ENCODE measurements at places on chromosomes 6 and 20.

GRCh38 chr6:160300076-160300695, 41.6 kb upstream of the SLC22A2 start:
- DNase-seq: no peak

GRCh38 chr6:35311390-35312075, 13.9 kb downstream of the DEF6 start:
- DNase-seq: peak; percentile 51

DNA sequence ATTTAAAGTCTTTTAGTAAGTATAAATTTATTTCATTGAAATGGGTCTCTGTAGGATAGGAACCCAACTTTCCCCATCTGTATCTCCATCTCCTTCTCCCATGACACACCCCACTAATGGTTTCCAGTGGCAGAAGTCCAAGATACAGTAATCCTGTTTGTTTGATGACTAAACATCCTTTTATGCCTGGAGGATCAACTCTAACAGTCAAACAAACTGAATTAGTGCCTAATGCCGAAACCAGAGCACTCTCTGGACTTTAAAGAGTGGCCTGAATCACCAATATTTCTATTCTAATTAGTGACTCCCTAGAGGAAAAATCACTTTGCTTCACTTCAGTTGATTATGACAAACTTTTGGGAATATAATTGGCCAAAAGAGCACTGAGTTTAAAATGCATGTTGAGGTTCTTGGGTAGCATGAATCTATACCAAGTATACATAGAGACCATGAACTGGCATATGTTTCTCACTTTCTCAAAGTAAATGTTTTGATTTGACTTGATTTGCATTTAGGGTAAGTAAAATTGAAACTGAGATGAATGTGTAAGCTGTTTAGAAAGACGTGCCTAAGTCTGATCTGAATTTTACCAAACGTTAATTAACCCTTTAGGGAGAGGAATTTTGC, 776.4 kb upstream of the NRSN1 start:
- no peak for DNase-seq

DNA sequence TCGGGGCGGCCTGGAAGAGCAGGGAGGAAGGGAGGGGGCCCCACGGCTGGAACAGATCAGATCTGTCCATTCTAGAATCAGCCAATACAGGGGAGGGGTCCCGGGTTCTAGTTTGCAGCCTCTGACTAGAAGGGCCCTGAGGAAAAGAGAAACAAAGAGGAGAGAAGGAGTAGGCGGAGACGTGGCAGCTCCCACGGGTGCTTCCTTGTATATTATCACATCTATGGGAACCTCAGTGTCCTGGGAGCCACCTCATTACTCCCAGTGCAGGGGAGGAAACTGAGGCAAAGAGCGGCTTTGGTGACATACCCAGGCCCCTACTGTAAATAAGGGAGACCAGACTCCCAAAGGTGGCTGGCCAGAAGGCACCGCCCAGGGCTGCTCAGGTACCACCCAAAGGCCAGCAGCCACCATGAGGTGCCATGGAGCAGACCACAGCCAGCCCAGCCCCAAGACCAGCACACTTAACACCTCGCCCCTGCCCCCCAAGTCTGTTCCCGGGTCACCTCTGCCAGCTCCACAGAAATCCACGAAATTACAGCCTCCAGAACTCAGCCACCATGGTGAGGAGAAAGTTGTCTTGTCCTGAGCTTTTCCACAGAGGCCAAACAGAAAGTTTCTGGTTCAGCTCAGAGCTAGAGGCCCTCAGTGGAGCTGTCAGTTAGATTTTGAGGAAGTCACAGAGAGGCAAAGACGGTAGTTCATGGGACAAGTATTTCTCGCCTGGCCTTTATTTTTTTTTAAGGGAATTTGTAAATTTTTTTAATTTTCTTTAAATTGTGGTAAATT, 2.1 kb downstream of the ZC3H12D start:
- DNase-seq: no peak

DNA sequence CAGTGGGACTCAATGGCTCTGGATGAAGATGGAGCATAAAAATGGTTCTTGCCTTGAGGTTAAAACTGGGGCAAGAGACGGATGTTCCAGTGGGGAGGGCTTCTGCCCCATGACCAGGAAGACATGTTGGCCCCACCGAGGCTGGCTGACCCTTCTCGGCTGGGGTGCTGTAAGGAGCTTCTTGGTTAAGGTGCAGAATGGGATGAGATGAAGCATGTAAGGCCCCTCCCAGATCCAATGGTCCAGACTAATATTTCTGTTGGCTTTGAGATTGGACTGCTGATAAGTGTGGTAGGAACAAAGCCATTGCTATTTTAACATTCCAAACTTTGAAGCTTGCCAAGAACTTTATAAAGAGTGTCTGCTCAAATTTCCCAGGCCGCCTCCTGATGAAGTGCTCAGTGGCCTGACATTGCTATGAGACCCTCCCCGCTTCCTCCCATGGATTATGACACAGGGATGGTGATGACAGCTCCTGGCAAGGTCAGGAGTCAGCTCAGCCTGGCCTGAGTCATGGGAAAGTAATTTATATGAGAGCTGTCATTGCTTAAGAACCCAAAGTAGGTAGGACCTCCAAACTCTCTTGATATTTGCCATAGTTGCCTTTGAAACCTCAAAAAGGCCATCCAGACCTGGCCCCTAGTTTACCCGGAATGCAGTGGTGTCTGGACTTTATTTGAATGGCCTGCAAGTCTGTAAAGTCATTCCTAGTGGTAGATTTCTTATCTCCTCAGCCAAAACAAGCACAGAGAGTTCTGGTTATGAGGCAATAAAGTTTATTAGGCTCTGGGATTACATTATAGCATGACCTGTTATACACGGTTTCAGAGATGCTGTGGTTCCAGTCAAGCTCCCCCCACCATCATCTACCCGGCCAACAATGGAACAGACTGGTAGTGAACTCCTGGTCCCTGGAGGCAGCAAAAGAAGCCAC, 55.2 kb downstream of the TGM2 start:
- DNase-seq: no peak

DNA sequence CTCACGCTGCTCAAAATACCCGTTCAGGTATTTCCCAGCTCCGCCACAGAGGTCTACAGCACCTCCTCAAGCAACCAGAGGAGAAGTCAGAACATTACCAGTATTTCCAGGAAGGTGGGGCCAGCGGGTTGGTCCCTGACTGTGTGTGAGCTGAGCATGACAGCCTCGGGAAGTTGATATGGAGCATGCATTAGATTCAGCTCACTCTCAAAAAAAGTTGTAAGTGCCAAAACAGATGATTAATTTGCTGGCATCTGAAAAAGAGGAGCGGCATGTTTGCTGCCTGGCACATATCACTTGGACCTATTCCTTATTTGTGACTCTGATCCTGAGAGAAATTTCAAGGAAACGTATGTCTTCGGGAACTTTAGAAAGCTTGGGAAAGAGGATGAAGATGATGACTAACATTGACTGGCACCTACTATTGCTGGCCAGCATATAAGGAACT, 32.3 kb downstream of the ELOVL2 start:
- DNase-seq: no peak

GRCh38 chr20:57059055-57059596, 207.3 kb downstream of the BMP7 start:
- peak; percentile 5 for DNase-seq

- no peak for DNase-seq
Observed at GRCh38 chr6:150687508-150687907, 87.8 kb downstream of the PLEKHG1 start.

DNA sequence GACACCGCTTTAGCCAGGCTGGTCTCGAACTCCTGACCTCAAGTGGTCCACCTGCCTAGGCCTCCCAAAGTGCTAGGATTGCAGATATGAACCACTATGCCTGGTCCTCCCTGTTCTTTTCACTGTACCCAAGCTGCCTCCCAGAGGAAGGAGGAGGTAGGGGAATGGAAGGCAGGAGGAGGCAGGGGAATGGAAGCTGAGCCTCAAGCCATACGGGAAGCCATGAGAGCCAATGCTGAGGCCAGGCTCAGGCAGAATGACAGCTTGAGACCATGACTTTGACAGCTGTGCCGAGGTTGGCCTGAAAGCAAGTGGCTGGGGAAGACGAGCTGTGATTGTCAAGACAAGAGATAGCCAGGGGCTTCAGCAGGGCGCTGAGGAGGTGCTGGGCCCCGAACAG, 13.6 kb upstream of the ZNF335 start:
- DNase-seq: no peak

DNA sequence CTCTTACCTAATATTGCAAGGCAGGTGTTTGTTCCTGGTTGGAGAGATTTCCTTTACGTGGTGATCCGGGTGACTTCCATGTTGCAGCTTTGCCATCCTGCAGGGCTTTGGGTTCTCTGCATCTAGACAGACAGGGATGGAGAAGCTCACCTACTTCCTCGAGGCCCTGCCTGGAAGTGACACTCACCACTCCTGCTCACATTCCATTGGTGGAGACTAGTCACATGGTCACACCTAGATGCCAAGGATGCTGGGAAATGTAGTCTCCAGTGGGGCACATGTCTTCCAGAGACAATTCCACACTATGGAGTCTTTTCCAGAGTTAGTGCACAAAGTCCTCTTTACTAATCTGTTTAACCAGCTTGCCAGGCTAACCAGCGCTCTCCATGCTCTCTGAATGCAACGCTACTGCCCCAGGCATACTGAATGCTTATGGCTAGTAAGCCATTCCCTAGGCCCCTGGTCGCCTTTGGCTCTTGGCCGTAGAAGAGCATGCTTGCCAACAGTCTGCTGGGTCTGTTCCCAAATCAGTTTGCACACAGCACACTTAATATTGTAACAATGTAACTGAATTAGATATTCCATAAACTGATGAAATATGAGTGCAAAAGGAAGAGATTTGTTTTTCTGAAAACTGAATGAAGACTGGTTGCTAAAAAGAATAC, 6.7 kb upstream of the KCNK15 start:
- peak; percentile 60 for DNase-seq

- DNase-seq: peak; percentile 52
Observed at GRCh38 chr20:1357921-1358671, 29.2 kb upstream of the SDCBP2 start.

DNA sequence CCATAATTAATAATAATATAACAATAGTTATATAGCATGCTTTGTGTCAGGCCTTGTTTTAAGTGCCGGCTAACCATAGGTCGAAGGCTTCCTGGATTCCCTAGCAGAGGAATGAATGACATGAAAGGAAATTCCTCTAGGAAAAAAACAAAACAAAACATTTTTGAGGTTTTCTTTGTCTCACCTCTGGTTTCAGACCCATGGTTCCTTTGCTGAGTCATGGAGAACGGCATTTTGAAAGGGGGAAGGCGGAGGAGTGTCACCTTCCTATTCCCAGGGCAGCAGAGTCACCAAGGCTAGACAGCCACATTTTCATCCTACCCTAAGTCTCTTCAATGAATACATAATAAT, 25.3 kb upstream of the CCND3 start:
- DNase-seq: peak; percentile 23

GRCh38 chr6:111210194-111210728, 123.0 kb downstream of the SLC16A10 start:
- DNase-seq: peak; percentile 3

- no peak for DNase-seq
Observed at GRCh38 chr6:88916615-88917208, 46.7 kb downstream of the RNGTT start.

DNA sequence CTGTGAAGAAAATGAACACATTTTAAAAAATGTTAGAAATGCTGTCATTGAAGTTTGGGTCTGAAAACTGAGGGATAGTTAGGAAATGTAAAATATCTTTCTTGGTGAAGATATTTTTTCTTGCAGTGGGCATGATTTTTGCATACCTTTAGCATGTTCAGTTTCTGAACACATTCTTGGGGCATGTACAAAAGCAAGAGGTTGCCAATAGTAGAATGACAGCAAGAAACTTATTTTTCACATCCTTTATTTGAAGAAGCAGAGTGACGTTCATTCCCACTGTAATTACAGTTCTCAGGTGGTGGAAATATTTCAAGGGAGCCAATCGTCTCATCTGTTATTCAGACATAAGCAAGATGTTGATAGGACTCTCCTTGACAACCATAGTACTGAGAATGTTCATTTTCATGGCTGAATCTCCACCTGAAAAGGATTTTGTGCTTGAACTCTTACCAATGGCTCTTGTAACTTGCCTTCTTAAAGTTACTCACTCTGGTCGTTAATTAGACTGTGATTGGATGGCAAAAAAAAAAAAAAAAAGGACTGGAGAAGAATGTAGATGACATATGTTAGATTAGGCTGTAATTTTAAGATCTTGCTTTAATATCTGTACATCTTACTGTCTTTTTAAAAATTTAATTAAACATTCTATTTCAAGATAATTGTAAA, 74.4 kb downstream of the DOK5 start:
- DNase-seq: no peak

DNA sequence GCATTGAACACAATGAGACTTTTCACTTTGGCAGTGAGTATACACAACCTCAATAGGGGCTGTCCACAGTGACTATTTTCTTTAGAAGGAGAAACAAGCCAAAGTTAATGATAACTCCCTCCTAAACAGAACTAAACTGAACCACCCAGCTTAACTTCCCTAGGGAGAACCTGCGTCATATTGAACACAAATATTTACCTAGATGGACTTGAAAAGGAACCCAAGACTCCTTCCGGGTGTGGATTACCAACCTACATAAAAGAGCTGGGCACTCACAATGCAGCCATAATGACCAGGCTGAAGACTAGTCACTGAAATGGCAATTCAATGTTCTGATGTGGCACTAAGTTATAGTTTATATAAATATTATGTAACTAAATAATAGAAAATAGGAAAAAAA, 160.6 kb downstream of the IBTK start:
- no peak for DNase-seq

DNA sequence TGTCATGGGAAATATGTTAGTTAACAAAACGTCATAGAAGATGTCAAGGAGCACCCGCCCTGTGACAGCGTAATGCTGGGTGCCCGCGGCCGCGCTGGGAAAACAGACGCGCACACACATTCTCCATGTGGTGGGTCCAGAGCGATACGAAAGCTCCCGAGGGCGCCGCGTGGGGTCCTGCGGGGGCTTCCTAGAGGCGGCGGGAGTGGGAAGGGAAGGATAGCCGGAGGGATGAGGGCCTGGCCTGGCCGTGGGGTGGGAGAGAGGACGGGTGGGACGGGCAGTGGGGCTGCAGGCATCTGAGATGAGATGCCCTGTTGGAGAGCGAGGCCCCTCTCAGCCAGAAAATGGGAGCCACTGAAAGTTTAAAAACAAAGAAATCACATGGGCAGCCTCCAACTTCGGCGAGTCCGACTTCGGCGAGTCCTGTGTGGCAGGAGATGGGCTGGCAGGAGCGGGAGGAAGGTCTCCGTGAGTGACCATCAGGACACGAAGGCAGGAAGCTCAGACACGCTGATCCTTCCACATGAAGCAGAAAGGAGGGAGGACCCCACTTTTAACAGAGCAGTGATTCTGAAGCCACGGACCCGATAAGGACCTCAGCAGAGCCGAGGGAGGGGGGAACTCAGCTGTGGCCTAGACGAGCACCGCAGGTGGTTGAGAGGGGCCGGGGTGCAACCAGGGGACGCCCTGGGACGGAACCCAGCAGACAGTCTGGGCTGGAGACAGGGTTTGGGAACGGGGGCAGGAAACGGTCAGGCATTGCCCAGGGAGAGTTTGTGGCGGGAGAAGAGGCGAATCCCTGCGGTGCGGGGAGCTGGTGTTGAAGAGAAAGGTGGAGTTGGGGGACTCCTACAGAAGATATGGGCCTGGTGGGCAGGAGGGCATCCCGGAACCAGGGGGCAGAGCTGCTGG, 114.1 kb upstream of the FRMD1 start:
- DNase-seq: no peak

- no peak for DNase-seq
Observed at GRCh38 chr6:44226368-44227147, 3.2 kb downstream of the SLC29A1 start.
